ENCODE measurements at places on chromosomes 12 and 14.
A peak's percentile ranks its signal among the peaks of the same experiment; 100 is the strongest.

DNA sequence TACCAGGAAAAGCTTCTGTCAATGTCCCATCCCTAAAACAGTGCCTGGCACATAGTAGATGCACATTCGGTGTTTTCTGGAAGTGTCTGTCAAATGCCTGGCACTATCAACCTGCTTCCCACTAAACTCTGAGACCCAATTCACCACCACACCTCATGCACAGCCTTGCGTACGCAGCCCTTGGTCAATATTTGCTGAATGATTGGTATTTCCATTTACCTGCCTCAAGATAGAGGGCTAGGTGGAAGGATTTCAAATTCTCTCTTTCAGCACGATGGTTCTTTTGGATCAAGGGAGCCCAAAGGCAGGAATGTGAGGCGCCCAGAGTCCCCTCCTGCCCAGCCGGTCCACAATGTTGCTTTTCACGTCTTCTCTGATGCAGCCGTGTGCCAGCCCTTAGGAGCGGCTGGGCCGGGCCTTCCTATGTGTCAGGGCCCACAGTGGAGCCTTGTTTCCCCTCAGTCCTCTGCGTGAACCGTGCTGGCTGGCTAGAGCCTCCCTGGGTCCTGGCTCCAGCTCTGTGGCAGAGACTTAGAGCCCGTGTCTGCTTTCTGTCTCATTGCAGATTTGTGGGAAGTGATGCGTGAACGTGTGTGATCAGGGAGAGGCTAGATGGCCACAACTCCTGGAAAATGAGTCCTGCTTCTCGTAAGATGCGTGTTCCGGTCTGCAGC is 99.9 kb upstream of the RFLNA start:
- no peak for DNase-seq

- no peak for DNase-seq
These were observed 137.3 kb downstream of the CACNA1C start for GRCh38 chr12:2190085-2190484.

DNA sequence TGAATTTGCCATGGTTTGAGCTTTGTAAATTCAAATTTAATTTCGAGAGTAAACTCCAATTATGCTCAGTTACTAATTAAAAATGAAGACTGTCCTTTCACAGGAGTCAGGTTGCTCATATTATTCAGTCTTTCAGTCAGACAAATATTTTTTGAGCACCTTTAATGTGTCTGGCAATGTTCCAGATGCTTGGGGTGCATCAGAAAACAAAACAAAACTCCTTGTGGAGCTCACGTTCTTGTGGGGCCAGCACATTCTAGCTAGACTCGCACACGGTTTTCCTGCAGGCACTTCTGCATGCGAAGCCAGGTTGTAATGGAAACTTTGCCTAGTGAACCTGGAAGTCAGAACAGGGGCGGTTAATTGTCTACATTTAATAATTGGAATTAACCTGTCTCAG is 64.0 kb upstream of the ATF1 start:
- no peak for DNase-seq

GRCh38 chr14:97033556-97034081 is 236.4 kb downstream of the VRK1 start:
- no peak for DNase-seq

DNA sequence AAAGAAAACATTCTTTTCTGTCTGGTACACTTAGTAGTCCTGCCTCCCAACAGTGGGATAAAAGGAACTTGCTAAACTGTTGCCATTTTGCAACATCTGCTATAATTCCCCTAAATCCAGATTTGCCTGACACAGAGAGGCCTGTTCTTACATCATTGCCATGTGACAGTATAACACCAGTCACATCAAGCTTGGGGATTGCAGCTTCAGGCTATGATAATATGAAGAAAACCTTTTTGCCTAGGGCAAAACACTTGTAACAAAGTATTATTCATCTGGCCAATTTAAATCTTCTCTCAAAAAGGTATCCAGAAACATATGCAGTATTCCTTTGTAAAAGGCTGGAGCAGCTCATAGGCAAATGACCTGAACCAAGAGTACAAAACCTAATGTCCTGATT is 80.9 kb upstream of the OTX2 start:
- no peak for DNase-seq

GRCh38 chr12:96150442-96150841 is 43.7 kb upstream of the ELK3 start:
- no peak for DNase-seq

DNA sequence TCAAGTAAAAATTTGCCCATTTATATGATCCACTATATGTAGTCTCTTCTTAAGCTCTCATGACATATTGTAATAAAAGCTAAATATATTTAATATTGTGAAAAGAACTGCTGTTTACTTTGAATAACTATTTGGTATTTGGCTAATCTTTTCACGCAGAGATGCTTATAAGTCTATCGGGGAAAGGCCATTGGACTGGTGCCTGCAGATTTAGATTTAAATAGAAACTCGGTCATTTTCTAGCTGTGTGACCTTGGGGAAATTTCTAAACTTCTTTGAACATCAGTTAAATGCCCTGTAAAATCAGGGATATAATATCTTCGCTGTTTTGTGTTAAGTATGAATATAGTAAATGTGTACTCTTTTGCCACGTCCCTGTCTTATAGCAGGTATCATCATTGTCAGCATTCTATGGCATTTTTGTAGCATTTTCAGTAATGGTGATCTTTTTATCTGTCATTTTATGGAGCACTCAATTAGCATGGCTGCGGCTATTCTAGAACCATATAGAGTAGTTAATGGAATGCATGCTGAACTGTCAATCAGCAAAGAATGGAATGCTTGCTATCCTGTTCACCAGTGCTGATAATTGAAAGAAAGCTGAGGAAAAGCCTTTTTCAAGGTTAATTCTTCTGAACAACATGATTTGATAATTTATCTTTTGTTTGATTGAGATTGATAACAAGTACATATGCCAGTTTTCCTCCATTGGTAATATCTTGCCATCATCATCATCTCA is 181.2 kb downstream of the TMTC2 start:
- DNase-seq: no peak

- peak; percentile 5 for DNase-seq
These were observed 193.6 kb upstream of the SEL1L start for GRCh38 chr14:81727218-81727617.

- no peak for DNase-seq
These were observed 17.6 kb downstream of the BATF start for GRCh38 chr14:75539561-75540478.

DNA sequence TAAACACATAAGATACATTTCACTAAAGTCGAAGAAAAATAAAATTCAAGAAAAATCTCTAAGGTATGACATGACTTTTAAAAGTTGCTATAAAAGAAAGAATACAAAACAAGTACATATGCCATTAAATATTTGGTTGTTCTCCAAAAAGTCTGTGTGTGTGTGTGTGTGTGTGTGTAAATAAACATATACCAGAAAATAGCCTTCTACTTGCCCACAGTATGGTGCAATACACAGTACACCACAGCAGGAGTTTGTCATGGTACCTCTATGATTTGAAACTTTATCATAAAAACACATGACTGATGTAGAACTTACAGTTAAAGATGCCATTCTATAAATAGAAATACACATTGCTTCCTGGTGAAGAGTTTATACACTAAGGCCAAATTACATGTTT is 692.7 kb upstream of the MGAT4C start:
- no peak for DNase-seq

DNA sequence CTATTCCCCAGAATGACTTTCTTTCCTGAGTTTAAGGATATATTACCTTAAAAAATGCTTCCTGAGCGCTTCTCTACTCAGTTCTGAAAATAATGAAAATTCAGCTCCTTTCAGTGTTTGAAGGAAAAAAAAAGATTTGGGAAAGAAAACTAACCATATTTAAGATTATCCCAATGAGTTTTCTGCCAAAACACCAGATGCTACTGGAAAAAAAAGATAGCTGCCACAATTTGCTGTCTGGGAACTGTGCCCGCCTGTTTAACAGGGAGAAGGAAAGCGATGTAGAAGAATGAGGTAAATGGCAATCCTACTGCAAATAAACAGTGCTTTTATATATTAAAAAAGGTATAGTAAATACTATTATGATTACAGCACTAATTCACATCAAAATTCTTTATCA is 367.6 kb upstream of the PRICKLE1 start:
- DNase-seq: no peak

DNA sequence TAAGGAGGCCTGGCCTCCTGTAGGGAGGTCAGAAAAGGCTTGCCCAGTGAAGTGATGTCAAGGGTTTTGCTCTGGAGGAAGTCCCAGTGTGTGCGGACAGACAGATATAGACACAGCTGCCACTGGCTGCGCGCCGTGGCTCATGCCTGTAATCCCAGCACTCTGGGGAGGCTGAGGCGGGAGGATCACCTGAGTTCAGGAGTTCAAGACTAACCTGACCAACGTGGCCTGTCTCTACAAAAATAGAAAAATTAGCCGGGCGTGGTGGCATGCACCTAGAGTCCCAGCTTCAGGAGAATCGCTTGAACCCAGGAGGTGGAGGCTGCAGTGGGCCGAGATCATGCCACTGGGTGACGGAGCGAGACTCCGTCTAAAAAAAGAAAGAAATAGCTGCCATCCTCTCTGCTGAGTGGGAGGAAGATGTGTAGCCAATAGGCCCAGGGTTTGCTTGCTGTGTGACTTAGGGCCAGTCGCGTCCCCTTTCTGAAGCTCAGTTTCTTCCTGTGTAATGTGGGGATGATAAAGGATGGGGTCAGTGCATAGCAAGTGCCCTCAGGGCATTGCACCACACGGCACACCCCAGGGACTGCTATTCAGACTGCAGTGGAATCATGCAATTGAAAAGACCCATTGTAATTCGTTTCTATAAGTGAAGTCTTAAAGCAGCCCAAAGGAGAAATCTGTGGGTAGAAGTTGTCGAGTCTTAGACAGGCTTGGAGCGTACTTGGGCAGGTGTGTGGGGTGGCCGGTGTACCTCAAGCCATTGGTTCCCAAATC is 18.7 kb upstream of the MLEC start:
- DNase-seq: no peak

DNA sequence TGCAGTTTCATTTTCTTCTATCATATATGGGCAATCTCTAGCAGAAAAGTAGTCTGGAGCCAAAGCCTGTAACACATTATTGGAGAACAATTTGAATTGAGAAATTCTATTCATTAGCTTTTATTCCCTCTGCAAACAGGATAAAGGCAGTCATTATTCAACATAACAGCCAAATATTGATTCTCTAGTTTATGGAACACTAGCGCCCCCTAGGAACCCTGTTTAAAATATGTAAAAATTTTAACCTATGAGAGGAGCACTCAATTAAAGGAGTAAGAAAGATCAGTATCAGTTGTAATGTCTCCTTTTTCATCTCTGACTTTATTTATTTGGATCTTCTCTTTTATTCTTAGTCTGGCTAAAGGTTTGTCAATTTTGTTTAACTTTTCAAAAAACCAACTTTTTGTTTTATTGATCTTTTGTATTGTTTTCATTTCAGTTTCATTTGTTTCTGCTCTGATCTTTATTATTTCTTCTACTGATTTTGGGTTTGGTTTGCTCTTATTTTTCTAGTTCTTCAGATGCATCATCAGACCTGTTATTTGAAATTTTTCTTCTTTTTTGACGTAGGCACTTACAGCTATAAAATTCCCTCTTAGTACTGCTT is 4.8 kb upstream of the LMNTD1 start:
- peak; percentile 65 for DNase-seq

DNA sequence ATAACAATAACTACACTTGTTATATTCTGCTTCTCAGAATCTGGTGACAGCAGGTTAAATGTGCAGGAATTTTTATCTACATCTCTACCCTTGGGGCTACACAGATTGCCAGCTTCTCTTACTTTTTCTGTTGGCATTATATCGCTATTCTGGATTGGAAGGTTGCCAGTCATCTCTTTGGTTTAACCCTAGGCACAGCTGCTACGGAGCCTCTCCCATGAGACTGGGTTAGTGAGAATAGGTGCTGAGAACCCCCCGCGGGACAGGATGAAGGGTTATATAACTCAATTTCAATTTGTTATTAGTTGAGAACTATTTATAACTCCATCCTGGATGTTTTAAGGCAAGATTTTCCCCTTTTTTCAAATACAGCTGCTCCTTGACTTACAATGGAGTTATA is 73.1 kb downstream of the ACADS start:
- DNase-seq: no peak

DNA sequence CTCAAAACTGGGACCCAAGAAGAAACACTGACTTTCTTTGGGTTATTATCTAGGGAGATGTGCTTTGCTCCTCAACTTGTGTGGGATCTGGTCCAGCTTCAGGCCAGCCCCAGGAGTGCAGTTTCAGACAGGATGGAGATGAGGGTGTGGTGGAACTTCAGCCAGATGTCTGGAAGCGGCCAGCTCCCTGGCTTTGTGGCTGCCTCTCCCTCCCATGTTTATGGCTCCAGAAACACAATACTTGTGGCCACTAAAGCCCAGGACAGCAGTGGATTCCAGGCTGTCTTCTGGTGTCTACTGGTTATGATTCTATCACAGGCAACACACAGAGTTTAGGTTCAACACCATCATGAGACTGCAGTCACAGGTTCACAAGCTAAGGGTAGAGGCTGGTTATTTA is 44.2 kb upstream of the EMP1 start:
- DNase-seq: no peak

GRCh38 chr12:94152292-94153078 is 4.1 kb downstream of the PLXNC1 start:
- DNase-seq: peak; percentile 56

GRCh38 chr12:4579305-4580102 is 17.5 kb downstream of the DYRK4 start:
- DNase-seq: peak; percentile 82

DNA sequence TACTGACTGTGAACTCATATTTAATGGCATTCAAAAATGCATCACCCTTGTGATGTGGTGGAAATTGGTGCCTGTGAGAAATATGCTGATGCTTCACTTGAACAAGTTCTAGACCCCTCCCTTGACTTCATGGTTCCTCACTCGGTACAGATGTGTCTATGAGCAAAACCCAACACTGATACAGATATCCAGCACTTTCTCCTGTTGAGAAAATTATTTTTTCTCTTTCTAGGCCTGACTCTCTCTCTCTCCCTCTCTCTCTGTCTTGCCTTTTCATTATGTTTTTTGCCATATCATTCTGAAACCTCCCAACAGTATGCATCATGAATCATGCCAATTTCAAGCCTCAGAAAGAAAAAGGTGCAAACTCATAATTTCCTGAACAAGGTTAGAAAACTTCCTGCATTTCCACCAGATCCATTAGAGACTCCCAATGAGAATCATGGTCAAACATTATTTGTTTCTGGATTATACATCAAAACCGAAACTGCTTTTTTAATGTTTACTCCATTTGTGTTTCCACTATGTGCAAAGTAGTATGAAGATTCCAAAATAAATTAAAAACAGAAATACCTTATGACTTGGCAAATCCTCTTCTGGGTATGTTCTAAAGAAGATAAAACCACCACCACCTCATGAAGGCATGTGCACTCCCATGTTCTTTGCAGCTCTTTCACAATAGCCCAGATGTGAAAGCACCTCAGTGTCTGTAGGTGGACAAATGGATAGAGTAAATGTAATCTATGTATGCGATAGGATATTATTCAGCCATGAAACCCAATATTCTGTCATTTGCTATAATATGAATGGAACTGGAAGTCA is 543.6 kb downstream of the TMEM121 start:
- DNase-seq: peak; percentile 30

GRCh38 chr12:68267892-68268396 is 14.5 kb upstream of the IL22 start:
- DNase-seq: peak; percentile 37

- no peak for DNase-seq
These were observed 71.4 kb downstream of the PLXNC1 start for GRCh38 chr12:94219622-94220302.

All from hematopoietic multipotent progenitor cell treated with erythropoietin and hydrocortisone succinate and interleukin-3 and kit ligand, for 4 days (in vitro differentiated cells).